ENCODE measurements at places on chromosomes 12 and 14.

DNA sequence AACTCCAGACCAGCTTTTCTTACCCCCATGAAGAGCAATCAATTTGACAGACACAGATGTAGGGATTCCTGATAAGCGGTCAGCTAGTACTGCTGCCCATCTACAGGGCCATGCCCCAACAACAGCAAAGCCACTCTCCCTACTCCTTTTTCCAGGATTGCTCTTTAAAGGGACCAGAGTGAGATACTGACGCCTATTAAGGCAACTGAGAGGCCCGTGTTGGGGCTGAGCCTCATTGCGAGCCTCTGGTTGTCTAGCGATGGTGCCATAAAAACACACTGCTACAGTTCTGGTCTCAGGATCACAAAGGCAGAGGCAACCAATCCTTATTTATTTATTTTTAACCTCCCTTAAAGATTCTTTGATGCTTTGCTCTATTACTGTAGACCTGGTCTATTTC lies 31.1 kb downstream of the AK7 start:
- no peak for DNase-seq

GRCh38 chr14:72332046-72332445 lies 399.8 kb downstream of the RGS6 start:
- DNase-seq = no peak

- peak; percentile 53 for DNase-seq
These were observed 430.1 kb downstream of the AEBP2 start for GRCh38 chr12:19869413-19869812.

DNA sequence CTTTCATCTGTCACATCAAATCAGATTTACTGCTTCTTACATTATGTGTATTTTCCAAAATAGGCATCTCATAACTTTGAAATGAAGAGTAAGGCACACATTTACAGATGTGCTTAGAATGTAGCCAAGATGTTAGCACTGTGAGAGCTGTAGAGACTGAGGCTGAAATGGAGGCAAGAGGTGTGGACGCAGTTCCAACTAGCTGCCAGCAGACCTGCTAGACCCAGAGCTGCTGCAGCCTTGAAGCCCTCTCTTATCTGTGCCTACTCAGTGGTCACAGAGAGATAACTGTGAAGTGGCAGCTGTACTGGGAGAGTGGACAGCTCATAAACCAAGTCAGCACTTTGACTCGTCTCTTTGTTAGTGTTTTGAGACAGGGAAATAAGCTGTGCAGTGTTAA lies 470.9 kb downstream of the CCER1 start:
- no peak for DNase-seq

GRCh38 chr14:70107309-70107708 lies 81.4 kb downstream of the SLC8A3 start:
- no peak for DNase-seq

GRCh38 chr12:81337886-81338285 lies 260.0 kb downstream of the ACSS3 start:
- peak; percentile 28 for DNase-seq

- no peak for DNase-seq
These were observed 1.5 kb downstream of the HOXC8 start for GRCh38 chr12:54010053-54010971.
